ENCODE measurements at places on chromosomes 2 and 18.

DNA sequence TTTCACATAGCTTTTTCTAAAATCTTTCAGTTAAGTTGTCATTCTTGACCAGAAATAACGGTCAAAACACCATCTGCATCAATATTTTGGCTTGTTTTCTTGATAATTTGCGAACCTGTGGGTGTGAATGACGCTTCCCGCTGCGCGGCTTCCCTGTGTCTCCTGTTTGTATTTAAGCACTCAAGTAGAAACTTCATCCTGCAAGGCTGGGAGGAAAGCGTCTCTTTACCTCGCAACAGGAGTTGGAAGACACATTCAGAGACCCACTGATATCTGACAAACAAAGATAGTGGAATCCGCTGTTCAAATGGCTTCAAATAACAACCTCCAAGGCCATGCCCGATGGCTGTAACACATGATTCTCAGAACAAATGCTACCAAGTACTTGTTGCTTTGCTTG, 704.9 kb downstream of the DCDC2C start:
- no peak for DNase-seq

- no peak for DNase-seq
Observed at GRCh38 chr2:109230941-109231420, 102.0 kb downstream of the SH3RF3 start.

GRCh38 chr2:219650426-219651248, 23.2 kb downstream of the SLC4A3 start:
- DNase-seq = no peak

GRCh38 chr2:226891780-226892590, 56.1 kb downstream of the RHBDD1 start:
- no peak for DNase-seq

DNA sequence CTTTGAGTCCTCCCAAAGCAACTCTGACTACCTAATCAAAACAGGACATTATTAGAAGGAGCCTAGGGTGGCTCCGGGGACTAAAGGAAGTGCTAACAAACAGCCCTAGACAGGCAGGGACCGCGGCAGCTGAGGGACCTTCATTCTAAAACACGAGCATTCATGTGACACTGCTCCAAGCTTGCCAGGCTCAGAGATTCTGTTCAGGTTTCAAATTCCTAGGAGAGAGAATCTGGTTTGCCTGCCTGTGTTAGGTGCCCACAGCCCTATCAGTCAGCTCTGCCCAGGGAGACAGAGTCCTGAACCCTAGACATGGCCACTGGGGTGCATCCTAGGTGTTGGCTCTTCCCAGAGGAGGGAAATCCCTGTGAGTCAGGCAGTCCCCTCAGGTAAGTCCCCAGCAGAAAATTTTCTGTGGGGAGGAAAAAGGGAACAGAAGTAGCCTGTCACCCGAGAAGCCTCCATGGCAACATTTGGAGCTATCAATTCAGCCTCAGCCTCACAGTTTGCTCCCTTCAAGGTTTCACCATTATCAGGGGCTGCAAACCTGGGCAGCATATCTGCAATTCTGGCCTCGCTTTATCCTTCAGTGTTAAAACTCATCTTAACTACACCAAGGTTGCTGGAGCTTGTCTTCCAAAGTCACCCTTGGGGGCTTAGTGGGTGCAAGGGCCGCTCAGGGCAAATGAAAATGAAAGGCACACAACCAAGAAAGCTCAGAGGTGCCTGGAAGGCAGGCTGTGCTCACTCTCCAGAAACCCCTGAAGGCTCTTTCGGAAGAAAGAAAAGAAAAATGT, 28.6 kb downstream of the PCBP1 start:
- no peak for DNase-seq

GRCh38 chr2:7994397-7994951, 687.4 kb upstream of the ID2 start:
- peak; percentile 16 for DNase-seq

DNA sequence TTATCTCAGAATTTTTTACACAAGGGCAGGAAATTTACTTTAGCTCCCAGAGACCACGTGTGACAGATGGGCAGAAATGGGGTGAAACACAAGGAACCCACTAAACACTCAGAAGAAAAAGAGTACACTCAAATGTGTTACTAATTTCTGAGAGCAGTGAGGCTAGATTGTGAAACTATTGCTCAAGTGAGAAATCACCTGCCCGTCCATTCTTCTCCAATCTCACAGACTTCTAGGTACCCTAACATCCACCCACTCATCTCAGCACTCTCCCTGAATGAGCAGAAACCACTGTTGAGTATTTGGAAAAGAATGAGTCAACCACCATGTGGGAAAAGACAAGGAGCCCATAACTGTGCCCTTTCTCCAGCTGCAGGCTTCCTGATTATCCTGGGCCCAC, 293.0 kb upstream of the CDH2 start:
- DNase-seq = no peak

- DNase-seq = no peak
Observed at GRCh38 chr2:218188528-218188927, 21.8 kb upstream of the CXCR1 start.

- no peak for DNase-seq
Observed at GRCh38 chr2:9524291-9524690, 31.3 kb downstream of the ADAM17 start.

- DNase-seq = no peak
Observed at GRCh38 chr2:222653280-222653679, 2.6 kb downstream of the FARSB start.

- no peak for DNase-seq
Observed at GRCh38 chr2:150091846-150092245, 395.6 kb downstream of the RND3 start.

- DNase-seq = no peak
Observed at GRCh38 chr2:161104054-161104553, 56.1 kb upstream of the TANK start.

GRCh38 chr2:46325182-46325928, 28.1 kb downstream of the EPAS1 start:
- DNase-seq = no peak

DNA sequence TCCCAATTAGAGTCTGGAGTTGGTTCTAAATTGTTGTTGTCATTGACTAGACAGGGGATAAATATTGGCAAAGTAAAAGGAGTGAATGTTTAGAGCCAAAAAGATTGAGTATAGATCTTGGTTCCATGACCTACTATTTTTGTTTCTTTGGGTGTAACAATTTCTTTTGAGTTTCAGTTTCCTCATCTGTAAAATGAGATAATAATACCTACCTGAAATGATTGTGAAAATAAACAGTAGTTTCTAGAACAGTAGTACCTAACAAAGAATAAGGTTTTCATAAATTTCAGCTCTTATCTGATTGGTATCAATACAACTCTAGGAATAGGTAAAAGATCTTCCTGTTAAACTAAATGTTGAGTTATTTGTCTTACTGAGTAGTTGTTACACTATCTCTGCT, 56.8 kb downstream of the PMS1 start:
- DNase-seq = no peak

GRCh38 chr18:41973983-41974382, 18.9 kb downstream of the PIK3C3 start:
- DNase-seq = no peak

- no peak for DNase-seq
Observed at GRCh38 chr2:126429103-126429502, 226.9 kb upstream of the GYPC start.

GRCh38 chr2:142678164-142678563, 199.3 kb upstream of the KYNU start:
- no peak for DNase-seq

- no peak for DNase-seq
Observed at GRCh38 chr2:204449977-204450376, 95.3 kb upstream of the PARD3B start.

DNA sequence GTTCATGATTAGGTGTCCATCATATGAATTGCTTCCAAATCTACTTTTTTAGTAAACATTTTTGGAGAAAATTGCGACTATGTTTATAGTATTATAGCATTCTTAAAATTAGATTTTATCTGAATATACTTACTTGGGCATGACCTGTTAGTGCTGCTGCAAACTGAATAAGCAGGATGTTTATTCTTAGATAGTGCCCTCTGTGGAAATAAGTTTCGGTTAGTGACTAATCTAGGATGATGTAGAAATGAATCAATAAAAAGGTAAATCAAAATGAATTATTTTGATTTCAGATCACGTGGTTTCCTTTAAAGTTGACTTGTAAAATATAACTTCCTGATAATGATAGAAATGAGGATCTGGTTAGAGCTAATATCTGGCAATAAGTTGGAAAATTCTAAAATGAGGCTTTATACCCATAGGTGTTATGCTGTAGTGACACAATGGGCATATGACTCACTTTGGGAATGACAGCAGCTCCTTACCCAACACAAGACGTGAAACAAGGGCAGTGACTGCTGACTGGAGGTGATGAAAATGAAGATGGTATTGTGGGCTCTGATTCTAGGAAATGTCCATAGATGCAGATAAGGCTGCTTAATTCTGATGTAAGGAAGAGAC, 165.8 kb upstream of the TCF4 start:
- DNase-seq = no peak

GRCh38 chr2:128663371-128664050, 344.8 kb upstream of the HS6ST1 start:
- DNase-seq = no peak

GRCh38 chr2:130332271-130333073, 10.2 kb upstream of the IMP4 start:
- peak; percentile 50 for DNase-seq

DNA sequence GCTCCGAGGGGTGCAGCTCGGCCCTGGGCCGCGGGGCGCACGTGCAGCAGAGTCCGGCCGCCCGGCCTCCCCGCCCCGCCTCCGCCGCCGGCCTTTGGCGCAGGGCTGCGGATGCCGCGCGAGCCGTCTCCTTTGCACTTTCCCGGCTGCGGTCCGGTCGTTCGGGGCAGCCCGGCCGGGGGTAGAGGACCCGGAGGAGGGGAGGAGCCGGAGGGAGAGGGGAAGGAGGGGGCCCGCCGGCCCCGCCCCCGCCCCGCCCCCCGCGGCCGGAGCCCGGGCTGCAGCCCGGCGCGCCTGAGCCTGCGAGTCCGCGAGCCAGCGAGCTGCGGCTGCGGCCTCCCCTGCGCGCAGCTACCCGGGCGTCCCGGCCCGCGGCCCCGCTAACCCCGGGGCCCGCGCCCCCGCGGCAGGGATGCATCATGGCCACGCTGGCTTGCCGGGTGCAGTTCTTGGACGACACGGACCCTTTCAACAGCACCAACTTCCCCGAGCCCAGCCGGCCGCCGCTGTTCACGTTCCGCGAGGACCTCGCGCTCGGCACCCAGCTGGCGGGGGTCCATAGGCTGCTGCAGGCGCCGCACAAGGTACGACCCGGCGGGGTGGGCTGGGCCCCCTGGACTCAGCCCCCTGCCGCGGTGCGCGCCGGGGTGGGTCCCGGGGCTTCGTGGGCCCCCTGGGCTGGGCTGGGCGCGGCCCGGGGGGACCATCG, at the start of gene FHOD3:
TSS of gene FHOD3 (plus strand) at position 297 of the 709 bp plus-strand sequence. CDS start at position 420, 123 bp downstream.
- peak; percentile 38 for DNase-seq

DNA sequence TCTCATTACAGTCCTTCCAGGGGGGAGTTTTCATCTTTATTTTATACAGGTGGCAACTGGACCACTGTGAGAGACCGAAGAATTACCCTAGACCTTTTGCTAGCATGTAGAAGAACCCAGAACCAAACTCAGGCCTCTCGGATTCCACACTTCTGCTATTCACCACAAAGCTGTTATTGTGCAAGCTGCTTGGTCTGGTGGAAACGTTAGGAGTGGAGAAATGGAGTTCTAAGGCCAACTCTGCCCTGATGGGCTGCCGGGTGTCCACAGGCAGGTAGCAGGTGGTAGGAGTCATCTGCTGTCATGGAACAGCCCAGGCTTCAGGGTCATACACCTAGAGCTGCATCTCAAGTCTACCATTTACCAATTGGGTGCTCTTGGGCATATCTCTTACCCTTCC, 218.8 kb downstream of the BCL11A start:
- DNase-seq = no peak

GRCh38 chr18:8732442-8733360, 27.3 kb downstream of the MTCL1 start:
- no peak for DNase-seq

- DNase-seq = no peak
Observed at GRCh38 chr18:10743766-10744165, 217.9 kb downstream of the NAPG start.
